ENCODE measurements at places on chromosomes 4 and X. TPM values are rescaled to one million over a fixed set of nuclear protein-coding genes. Genes with fewer than 3 reads are reported as not detected.

The CORIN gene
- polyA plus RNA-seq = 1.4 TPM

The GPRASP1 gene
- 10.4 TPM for polyA plus RNA-seq

The APOO gene
- 13.6 TPM for polyA plus RNA-seq

The OTC gene
- polyA plus RNA-seq = not detected

GRCh38 chr4:94925764-94926347, 168.1 kb downstream of the BMPR1B start:
- DNase-seq = no peak

DNA sequence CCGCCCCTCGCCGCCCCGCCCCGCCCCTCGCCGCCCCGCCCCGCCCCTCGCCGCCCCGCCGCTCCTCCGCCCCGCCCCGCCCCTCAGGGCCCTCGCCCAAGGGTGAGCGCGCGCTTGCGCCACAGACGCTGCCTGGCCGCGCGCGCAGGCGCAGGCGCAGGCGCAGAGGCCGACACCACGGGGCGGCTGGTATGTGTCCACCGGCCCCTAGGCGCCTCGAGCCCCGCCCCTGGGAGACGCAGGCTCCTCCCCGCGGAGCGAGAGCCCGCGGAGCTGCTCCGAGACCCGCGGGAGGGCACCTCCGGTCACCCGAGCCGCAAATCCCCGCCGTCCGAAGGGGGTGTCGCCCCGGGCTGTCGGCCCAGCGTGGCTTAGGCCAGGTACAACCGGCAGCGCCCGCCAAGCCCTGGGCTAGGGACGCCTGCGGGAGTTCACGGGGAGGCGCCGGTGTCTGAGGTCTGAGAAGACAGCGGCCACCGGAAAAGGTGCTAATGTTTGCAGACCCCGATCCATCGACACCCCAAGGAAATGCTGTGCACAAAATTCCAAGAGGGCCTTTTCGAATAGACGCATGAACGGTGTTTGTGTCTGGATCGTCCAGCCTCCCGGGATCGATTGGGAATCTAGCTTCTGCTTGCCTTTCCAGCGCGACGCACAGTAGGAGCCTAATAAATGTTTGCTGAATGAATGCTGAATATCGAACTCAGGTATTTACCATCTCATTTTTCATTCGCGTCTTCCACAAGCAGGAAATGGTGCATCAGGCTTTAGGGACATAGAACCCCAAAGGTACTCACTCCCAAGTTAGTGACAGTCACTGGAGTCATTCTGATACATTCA, 473 bp upstream of the CCNQ start:
- DNase-seq = peak; percentile 50

GRCh38 chr4:9812501-9813340, 31.3 kb downstream of the DRD5 start:
- no peak for DNase-seq

- no peak for DNase-seq
Observed at GRCh38 chr4:6198768-6199421, 1.5 kb downstream of the JAKMIP1 start.

- DNase-seq = peak; percentile 50
Observed at GRCh38 chrX:121050781-121051180, 3.4 kb downstream of the GLUD2 start.

- no peak for DNase-seq
Observed at GRCh38 chrX:75547783-75548182, 24.9 kb upstream of the ZDHHC15 start.

DNA sequence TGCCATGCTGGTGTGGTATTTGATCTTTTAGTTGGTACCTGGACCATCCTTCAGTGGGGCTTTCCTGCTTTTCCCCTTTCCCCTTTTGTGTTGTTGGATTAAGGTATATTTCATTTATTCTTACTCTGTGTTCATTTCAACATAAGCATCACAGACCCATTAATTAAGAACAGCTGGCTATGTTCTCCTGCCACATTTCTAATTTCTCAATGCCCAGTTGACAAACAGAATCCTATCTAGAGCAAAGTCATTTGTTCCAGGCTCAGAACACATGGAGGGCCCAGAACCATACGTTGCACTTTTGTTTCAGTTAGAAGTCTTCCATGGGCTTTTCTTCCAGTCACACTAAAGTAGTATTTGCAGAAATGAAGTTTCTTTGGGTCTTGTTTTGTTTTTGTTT, 46.1 kb upstream of the EOLA2 start:
- DNase-seq = no peak

Measured in forelimb muscle (tissue), 1 donor.